Glutamatergic neuron (in vitro differentiated cells): ENCODE measurements at places on chromosomes 11 and 22. TPM values are rescaled to one million over a fixed set of nuclear protein-coding genes. Genes with fewer than 3 reads are reported as not detected.

The OR2AT4 gene
- total RNA-seq, result not detected

The DMC1 gene
- total RNA-seq, result 4.2 TPM

The LMO1 gene
- 5.7 TPM for total RNA-seq

The ANO9 gene
- total RNA-seq, result 1.8 TPM

The OR6T1 gene
- total RNA-seq, result not detected

DNA sequence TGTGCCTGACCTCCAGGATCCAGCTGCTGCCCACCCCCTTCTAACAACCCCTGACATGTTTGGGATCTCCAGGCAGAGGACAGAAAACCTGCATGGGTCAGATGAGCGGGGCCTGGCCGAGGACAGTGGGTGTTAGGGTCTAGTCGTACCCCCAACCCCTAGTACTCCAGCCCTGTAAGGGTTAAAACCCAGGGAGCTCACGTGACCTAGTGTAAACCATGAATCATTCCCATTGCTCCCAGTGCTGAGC is 89.1 kb upstream of the CRYBB3 start:
- DNase-seq, result no peak
- H3K4me1 ChIP-seq, result peaks cover 25% of the 10 kb centered on the region
- no peaks in the 10 kb centered on the region for H3K36me3 ChIP-seq
- peak overlapping the region; percentile 95 for H3K4me3 ChIP-seq
- H3K27me3 ChIP-seq, result peaks cover 14% of the 10 kb centered on the region

- no peak overlapping the region for H3K4me3 ChIP-seq
- H3K36me3 ChIP-seq, result no peaks in the 10 kb centered on the region
- no peaks in the 10 kb centered on the region for H3K4me1 ChIP-seq
- H3K27me3 ChIP-seq, result no peaks in the 10 kb centered on the region
These were observed 22.3 kb downstream of the MMP27 start for GRCh38 chr11:102683277-102683676.

- peaks cover 3% of the 10 kb centered on the region for H3K4me1 ChIP-seq
- DNase-seq, result no peak
- peaks cover 5% of the 10 kb centered on the region for H3K27me3 ChIP-seq
- H3K4me3 ChIP-seq, result no peak overlapping the region
These were observed 56.1 kb upstream of the GNAZ start for GRCh38 chr22:23014250-23014649.

DNA sequence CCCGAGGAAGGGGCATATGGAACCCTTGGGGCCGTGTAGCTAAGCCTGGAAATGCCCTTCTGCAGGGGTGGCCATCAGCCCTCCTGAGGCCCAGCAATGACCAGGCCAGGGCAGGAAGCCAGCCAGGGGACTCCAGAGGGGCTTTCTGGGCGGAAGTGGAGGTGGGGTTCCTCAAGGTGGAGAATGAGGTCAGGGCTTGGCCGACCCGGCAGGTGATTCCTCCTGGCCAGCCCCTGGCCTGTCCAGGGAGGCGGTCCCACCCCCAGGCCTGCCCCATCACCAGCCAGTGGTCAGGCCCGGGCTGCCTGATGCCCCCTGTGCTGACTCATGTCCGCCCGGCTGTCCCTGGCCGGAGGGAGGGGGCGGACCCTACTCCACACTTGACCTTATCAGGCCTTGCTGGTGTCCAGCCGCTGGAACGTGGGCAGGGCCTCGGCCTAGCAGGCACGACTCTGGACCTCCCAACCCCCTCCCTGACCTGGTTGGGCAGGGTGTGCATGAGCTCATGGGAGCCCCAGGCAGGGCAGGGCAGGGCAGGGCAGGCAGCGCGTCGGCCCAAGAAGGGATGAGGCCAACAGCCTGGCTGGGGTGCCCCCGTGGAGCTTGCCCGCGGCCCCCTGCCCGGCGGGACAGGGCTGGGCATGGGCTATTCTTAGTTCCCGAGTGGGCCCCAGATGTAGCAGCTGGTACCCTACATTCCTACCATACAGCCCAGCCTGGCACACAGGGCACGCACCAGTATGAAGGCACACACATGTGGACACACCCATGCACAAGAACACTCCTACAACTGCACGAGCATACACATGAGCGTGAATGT is 35.9 kb downstream of the RPL3 start:
- H3K36me3 ChIP-seq, result no peaks in the 10 kb centered on the region
- H3K27ac ChIP-seq, result no peak overlapping the region
- H3K4me3 ChIP-seq, result no peak overlapping the region

- H3K27ac ChIP-seq, result no peak overlapping the region
- no peaks in the 10 kb centered on the region for H3K4me1 ChIP-seq
- no peaks in the 10 kb centered on the region for H3K36me3 ChIP-seq
- no peaks in the 10 kb centered on the region for H3K27me3 ChIP-seq
These were observed 14.6 kb downstream of the SLN start for GRCh38 chr11:107697291-107697690.

GRCh38 chr22:46156031-46156430 is 5.7 kb downstream of the PPARA start:
- H3K4me3 ChIP-seq, result no peak overlapping the region
- no peaks in the 10 kb centered on the region for H3K36me3 ChIP-seq
- peaks cover 4% of the 10 kb centered on the region for H3K27me3 ChIP-seq
- no peaks in the 10 kb centered on the region for H3K4me1 ChIP-seq
- H3K27ac ChIP-seq, result no peak overlapping the region
- DNase-seq, result no peak
